ENCODE measurements at places on chromosomes 3 and 15. TPM values are rescaled to one million over a fixed set of nuclear protein-coding genes. Genes with fewer than 3 reads are reported as not detected.

The CCR3 gene
- total RNA-seq: not detected

The MUC13 gene
- not detected for total RNA-seq

The CFAP91 gene
- total RNA-seq: 0.13 TPM

The SLC2A2 gene
- total RNA-seq: not detected

The TM6SF1 gene
- total RNA-seq: 42.3 TPM

The TMEM212 gene
- total RNA-seq: not detected

The GP9 gene
- not detected for total RNA-seq

The C3orf20 gene
- 0.07 TPM for total RNA-seq

The QARS1 gene
- total RNA-seq: 312 TPM

The C2CD4B gene
- total RNA-seq: 21.7 TPM

The GOLGA8K gene
- 0.66 TPM for total RNA-seq

Data from thoracic aorta endothelial cell (primary cell).